ENCODE measurements at places on chromosomes 6 and 20. TPM values are rescaled to one million over a fixed set of nuclear protein-coding genes. Genes with fewer than 3 reads are reported as not detected.

BPIFA1 gene
- not detected for total RNA-seq

DNA sequence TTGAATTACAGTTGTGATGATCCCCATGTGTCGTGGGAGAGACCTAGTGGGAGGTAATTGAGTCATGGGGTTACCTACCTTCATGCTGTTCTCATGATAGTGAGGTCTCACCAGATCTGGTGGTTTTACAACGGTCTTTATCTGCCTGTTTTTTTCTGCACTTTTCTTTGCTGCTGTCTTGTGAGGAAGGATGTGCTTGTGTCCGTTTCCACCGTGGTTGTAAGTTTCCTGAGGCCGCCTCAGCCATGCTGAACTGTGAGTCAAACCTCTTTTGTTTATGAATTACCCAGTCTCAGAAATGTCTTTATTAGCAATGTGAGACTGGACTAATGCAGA, 6.5 kb upstream of the RANBP9 start:
- no peaks in the 10 kb centered on the region for H3K36me3 ChIP-seq
- H3K27ac ChIP-seq = no peak overlapping the region
- H3K4me3 ChIP-seq = no peak overlapping the region
- no peak for DNase-seq

DNA sequence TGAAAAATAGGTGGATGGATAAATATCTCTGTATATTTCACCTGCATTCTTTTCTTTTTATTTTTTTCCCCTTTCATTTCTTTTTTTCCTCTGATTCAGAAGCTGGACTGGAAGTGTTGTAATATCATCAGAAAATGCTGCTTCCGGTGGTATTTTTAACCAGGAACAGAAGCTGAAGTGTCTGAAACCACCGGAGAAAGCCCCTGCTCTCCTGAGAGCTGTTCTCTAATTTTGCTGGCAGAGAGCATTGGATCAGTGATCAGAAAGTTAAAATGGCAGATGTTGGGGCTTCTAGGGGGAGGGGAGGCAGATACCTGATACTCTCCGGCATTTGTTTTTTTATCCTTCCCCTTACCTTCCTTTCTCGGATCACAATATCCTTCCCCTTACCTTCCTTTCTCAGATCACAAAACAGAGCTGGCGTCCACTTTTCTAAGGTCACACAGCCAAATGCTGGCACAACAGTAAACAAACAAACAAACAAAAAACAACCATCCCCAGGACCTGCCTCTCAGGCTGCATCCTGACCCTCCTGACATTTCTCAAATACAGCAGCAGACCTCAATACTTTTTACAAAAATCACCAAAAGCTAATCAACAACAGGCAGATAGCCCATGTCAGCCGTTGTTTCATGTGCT, 143.2 kb upstream of the ZNF217 start:
- peak overlapping the region; percentile 83 for H3K27ac ChIP-seq
- no peaks in the 10 kb centered on the region for H3K36me3 ChIP-seq
- peaks cover 58% of the 10 kb centered on the region for H3K4me1 ChIP-seq
- peak; percentile 42 for DNase-seq
- no peak overlapping the region for H3K4me3 ChIP-seq
- H3K27me3 ChIP-seq = no peaks in the 10 kb centered on the region

DNA sequence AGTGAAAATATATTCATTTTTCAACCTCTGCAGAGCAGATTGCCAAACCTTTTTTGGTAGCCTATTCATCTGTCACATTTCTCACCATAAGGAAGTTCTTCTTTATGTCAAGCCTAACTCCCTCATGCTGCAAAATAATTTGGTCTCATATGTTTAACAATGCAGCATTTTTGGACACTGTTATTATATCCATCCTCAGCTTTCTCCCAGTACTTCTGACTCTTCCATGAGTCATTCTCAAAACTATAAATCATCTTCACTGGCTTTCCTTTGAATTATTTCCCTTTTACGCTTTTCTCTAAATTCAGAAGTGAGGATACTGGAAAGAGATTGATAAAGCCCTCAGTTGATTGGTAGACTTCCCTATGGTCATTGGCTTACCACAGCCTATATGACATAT, 192.2 kb downstream of the TPBG start:
- H3K27ac ChIP-seq = no peak overlapping the region
- no peaks in the 10 kb centered on the region for H3K4me1 ChIP-seq
- no peaks in the 10 kb centered on the region for H3K36me3 ChIP-seq
- no peaks in the 10 kb centered on the region for H3K27me3 ChIP-seq
